ENCODE measurements at places on chromosomes 12 and 14.

GRCh38 chr12:124893792-124894516 is 20.5 kb downstream of the UBC start:
- DNase-seq: no peak

DNA sequence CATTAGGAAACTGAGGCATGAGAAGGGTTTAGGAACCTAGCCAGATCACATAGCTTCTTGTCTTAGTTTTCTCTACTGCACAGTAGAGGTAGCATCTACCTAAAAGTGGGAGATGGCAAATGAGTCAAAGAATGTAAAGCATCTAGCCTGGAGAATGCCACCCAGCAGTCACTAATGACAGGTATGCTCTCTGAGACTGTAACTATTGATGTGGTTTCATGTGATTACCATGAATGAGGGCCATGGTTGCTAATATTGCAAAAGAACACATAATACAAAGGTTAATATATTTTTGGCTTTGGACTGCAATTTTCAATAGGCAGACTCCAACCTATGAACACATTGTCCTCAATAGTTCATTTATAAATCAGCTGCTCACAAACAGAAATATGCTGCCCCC is 389.9 kb downstream of the GRIN2B start:
- DNase-seq: no peak

GRCh38 chr14:72318648-72319047 is 386.4 kb downstream of the RGS6 start:
- no peak for DNase-seq

- no peak for DNase-seq
These were observed 335.6 kb downstream of the TMEM121 start for GRCh38 chr14:105861985-105862465.

DNA sequence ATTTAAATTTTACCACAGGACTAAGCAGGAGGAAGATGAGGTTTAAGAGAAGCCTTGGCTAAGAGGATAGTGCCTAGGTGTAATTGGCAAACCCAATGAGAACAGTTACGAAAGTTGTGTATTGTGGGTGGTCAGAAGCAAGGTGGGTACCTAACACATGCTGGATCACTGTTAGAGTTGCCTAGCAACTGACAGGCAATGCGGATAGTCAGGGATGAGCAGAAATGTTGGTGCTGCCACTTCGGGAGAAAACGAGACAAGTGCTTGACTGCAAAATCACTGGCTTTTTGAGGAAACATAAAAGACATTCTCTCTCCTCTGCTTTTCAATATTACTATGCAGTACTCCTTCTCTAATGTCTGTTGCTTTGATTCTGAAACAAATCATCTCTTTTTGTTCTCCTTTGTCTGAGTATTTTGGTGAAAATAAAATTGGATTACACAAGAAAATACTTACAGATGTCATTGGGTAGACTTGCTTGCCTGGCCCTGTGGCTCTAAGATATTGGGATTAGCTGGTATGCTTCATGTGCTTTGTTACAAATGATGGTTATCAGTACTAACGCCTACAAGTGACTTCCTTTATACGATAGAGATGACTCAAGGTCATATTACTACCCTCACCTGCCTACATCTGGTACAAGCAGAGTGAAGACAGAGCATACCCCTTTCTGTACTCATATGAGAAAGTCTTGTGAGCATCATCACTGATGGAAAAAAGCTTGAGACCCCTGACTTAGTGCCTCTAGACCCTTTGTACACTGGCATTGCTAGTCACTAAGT is 48.0 kb downstream of the TDP1 start:
- DNase-seq: no peak

DNA sequence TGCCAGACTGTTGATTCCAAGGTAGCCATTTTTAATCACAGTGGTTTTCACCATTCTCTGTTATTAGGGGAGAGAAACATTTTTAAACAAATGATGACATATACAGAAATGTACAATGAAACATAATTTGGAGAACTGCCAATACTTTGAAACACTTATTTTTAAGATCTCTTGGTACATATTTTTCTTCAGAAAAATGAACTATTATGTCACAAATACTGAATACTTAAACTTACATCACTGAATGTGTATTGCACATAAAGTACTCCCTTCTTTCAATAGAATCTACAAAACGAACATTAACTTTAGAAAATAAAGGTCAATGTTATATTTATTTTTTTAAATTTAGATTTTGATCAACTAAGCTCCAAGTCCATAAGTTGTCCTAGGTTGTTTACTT is 71.7 kb upstream of the CPNE8 start:
- DNase-seq: no peak

- no peak for DNase-seq
These were observed 67.2 kb downstream of the KDM2B start for GRCh38 chr12:121513464-121514183.

- DNase-seq: no peak
These were observed 13.4 kb downstream of the NCAPD2 start for GRCh38 chr12:6507102-6507998.
